Liver (tissue), 10 donors: ENCODE measurements at places on chromosomes 3 and 15. TPM values are rescaled to one million over a fixed set of nuclear protein-coding genes. Genes with fewer than 3 reads are reported as not detected.

CD96 gene
- 1.3 TPM for total RNA-seq

OR5K2 gene
- not detected for total RNA-seq

GRIP2 gene
- 0.33 TPM for total RNA-seq

- H3K27me3 ChIP-seq, result no peaks in the 10 kb centered on the region
- no peak for DNase-seq
- no peaks in the 10 kb centered on the region for H3K36me3 ChIP-seq
Observed at GRCh38 chr3:187813198-187813597, 67.9 kb upstream of the BCL6 start.

DNA sequence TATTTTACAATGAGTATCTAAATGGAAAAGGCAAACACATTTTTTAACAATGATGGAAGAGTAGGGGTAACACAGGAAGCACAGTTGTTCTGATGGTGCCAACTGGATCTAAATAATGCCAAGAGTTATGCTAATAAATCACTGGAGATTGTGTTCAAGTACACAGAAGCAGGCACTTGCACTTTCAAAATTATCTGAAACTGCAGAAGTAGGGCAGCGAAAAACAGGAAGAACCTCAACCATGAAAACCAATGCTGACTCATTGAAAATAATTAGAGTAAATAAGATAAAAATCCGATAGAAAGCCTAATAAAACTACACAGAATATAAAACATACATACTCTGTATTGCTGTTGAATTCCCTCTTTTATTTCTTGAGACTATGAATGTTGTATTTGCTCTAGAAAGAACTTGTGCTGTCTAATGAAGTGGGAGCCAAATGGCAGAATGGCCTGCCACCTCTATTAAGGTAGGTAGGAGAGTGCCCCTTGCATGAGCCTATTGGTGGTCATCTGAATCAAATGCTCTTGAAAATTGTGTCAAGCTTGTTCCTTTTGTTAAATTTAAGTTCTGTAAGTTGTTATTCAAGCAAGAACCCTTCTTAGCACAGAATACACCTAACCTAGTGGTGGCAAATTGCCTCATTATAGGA lies 93.7 kb downstream of the ABI3BP start:
- no peak overlapping the region for H3K4me3 ChIP-seq
- no peaks in the 10 kb centered on the region for H3K27me3 ChIP-seq
- H3K4me1 ChIP-seq, result no peaks in the 10 kb centered on the region
- no peaks in the 10 kb centered on the region for H3K36me3 ChIP-seq

DNA sequence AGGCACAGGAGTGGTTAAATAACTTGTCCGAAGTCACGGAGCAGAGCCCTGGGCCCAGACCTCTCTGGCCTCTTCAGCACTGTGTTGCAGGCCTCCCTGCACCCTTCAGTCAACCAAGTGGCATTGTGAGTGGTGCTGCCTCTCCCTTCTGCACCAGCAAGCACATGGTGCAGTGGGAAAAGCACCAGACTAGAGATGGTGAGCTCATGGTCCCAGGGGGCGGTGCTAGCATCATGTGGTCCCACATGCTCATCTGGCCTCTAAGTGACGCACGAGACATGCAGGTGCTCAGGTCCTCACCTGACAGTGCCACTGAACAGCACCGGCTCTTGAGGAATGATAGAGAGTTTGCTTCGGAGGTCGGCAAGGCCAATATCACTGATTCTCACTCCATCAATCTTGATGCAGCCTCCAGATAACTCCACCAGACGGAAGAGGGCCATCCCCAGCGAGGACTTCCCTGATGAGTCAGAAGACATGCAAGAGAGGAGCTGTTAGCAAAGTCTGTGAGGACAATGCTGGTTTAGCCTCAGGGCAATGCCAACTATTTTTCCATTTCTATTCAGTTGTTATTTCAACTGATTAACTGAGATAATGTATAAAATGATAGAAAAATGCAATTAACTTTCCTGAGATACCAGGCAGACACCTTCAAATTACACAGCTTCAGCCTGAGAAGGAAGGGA lies 53.1 kb upstream of the PARL start:
- DNase-seq, result no peak
- no peak overlapping the region for H3K4me3 ChIP-seq
- no peaks in the 10 kb centered on the region for H3K27me3 ChIP-seq

- no peaks in the 10 kb centered on the region for H3K36me3 ChIP-seq
- DNase-seq, result no peak
- H3K4me3 ChIP-seq, result no peak overlapping the region
Observed at GRCh38 chr3:149442851-149443544, 31.5 kb upstream of the TM4SF4 start.

GRCh38 chr3:110026421-110026820 lies 689.1 kb upstream of the DPPA4 start:
- H3K4me1 ChIP-seq, result no peaks in the 10 kb centered on the region
- H3K27ac ChIP-seq, result no peak overlapping the region
- no peaks in the 10 kb centered on the region for H3K36me3 ChIP-seq
- H3K4me3 ChIP-seq, result no peak overlapping the region
- no peaks in the 10 kb centered on the region for H3K27me3 ChIP-seq
- no peak for DNase-seq
